ENCODE measurements at places on chromosomes 2 and 18. TPM values are rescaled to one million over a fixed set of nuclear protein-coding genes. Genes with fewer than 3 reads are reported as not detected.

GRCh38 chr2:59012234-59012633, 771.1 kb upstream of the FANCL start:
- H3K27me3 ChIP-seq, result no peaks in the 10 kb centered on the region
- no peak for DNase-seq
- H3K27ac ChIP-seq, result no peak overlapping the region
- no peaks in the 10 kb centered on the region for H3K36me3 ChIP-seq

DNA sequence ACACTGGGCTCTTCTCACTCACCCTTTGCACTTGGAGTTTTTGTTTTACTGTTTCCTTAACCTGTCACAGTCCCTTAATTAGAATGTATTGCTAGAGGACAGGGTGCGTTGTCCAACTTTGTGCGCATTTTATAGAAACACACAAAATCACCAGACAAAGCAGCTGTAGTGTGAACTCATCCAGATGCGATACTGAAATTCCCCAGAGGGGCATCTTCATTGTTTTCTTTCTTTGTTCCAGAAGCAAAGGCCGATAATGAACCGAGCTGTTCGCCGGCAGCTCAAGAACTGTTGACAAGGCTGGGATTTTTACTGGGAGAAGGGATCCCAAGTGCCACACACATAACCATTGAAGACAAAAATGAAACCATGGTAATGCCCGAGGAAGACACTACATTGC, 137.6 kb downstream of the WDSUB1 start:
- H3K4me3 ChIP-seq, result no peak overlapping the region
- H3K4me1 ChIP-seq, result peaks cover 9% of the 10 kb centered on the region
- no peak for DNase-seq
- H3K27me3 ChIP-seq, result peaks cover 29% of the 10 kb centered on the region

DNA sequence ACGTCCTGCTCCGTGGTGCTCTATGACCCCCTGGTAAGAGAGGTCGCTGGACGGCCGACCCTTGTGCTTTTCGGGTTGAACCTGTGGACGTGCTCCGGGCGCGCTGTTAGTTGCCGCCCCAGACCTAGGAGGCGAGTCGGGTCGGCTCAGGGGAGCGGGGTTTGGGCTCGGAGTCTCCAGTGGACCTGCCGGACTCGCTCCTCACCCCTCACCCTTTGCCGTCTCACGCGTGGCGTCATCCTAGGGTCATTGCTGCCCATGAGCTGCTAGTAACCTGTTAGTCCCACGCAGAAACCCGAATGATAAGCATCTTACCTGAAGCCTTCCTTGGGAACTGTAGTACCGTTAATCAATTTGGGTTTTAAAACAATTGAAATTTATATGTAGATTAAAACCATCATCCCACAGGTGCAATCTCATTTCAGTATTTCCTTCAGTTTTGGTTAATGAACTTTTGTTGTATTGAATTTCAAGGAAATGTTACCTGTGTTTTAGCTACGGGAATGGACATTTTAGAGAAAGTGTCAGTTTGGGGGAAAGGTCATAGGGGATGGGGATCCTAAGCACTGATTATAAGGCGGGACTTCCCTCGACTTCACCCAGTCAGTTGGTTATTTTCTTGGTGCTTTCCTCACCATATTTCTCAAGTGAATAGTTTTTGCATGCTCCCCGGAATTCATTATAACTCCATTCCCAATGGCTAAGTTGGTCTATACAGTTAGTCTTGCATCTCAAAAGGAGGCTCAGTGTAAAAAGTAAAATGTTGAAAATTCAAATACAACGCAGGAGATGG, 536 bp downstream of the ELP2 start:
- DNase-seq, result no peak
- no peaks in the 10 kb centered on the region for H3K27me3 ChIP-seq
- peak overlapping the region; percentile 94 for H3K27ac ChIP-seq
- peaks cover 56% of the 10 kb centered on the region for H3K4me1 ChIP-seq

IL1RL2 gene
- total RNA-seq, result not detected

DNA sequence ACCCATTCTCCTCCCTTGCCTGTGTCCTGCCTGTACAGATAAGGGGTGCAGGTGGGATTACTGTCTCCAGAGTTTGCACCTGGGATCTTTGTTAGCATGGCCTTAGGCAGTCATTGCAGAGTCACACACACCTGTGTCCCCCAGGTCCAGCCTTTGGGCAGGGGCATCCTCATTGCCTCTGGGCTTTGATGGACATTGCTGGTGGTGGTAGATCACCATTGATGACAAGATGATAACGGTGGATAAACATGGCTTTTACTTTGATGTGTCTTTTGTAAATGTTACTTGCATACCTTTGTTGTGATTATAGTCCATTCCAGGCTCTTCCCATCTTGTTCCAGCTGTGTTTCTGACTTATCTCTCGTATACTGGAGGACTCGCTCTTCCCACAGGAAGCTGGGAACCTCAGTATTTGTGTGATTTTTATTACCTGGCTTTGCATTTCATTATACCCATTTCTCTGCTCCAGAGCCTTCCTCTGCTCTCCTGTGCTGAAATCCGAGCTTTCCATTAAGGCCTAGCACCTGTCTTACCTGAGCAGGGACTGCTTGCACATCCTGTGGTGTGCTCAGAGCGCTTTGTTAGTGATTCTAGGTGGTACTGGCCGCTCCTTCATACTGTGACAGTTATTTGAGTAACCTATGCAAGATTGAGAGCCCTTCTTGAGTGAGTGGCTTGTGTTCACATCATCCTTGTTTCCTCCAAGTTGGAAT, 79.2 kb downstream of the PTPRM start:
- no peak overlapping the region for H3K4me3 ChIP-seq
- H3K4me1 ChIP-seq, result no peaks in the 10 kb centered on the region
- H3K27ac ChIP-seq, result no peak overlapping the region
- DNase-seq, result no peak
- H3K36me3 ChIP-seq, result no peaks in the 10 kb centered on the region

GRCh38 chr18:48161911-48162698, 231.6 kb upstream of the SMAD2 start:
- H3K4me3 ChIP-seq, result peak overlapping the region; percentile 44
- H3K4me1 ChIP-seq, result peaks cover 7% of the 10 kb centered on the region

DNA sequence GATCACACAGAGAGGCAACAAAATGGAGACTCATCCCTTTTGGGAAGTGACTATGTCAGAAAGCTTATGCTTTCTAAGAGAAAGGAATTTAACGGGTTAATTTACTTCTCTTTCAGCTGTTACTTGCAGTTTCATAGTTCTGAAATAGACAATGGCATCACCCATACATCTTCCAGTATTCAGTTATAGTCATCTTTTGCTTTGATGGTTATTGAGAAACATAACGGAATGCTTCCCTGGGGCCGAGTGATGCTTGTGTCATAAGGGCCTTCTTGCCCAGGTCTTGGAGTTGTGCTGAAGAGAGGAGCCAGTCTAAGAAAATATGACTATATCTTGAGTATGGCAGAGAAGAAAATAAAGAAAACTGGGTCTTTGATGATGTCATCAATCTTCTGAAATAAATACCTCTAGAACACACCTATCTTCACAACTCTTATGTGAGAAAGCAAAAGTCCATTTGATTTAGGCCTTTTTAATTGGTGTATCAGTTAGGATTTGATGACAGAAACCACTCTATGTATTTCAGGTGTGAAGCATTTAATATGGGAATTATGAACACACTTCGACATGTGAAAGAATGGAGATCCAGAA, 328.2 kb downstream of the LRRTM4 start:
- H3K27ac ChIP-seq, result no peak overlapping the region
- no peak for DNase-seq
- H3K4me1 ChIP-seq, result no peaks in the 10 kb centered on the region
- H3K27me3 ChIP-seq, result no peaks in the 10 kb centered on the region
- H3K4me3 ChIP-seq, result no peak overlapping the region

DNA sequence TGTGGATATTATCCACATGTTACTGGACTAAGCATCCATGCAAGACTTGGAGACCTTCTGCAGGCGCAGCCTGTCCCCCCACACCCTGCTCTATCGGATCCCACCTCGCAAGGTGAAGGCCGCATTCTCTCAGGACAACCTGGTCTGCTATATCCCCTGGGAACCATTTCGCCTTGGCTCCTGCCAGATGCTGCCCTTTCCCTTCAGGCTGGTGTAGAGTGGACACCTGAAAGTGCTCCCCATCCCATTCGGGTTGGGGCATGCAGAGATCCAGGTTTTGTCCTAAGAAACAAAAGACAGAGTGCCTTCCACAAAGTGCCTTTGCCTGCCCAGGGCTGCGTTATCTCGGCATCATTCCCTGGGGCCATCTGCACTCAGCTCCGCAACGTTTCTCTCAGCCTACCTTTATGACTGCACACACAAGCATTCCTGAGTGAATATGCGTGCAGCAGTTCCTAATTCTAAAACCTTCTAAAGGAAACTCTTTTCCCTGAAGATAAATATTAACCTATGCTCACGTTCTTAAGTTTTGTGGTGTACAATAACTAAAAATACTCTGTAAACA, 20.5 kb downstream of the FHL2 start:
- no peaks in the 10 kb centered on the region for H3K36me3 ChIP-seq
- H3K4me1 ChIP-seq, result peaks cover 15% of the 10 kb centered on the region
- H3K27ac ChIP-seq, result no peak overlapping the region

C2orf78 gene
- not detected for total RNA-seq

- H3K4me1 ChIP-seq, result no peaks in the 10 kb centered on the region
- no peak overlapping the region for H3K27ac ChIP-seq
- H3K4me3 ChIP-seq, result no peak overlapping the region
- H3K36me3 ChIP-seq, result no peaks in the 10 kb centered on the region
- DNase-seq, result no peak
- no peaks in the 10 kb centered on the region for H3K27me3 ChIP-seq
Observed at GRCh38 chr18:4292696-4293095, 162.4 kb downstream of the DLGAP1 start.

- DNase-seq, result no peak
- H3K27me3 ChIP-seq, result no peaks in the 10 kb centered on the region
- H3K4me3 ChIP-seq, result no peak overlapping the region
- H3K36me3 ChIP-seq, result no peaks in the 10 kb centered on the region
Observed at GRCh38 chr2:79860228-79861058, 347.6 kb downstream of the CTNNA2 start.

MC5R gene
- 0.12 TPM for total RNA-seq

- no peaks in the 10 kb centered on the region for H3K27me3 ChIP-seq
- no peak for DNase-seq
- H3K36me3 ChIP-seq, result peaks cover 12% of the 10 kb centered on the region
- H3K4me1 ChIP-seq, result peaks cover 24% of the 10 kb centered on the region
Observed at GRCh38 chr2:105321875-105322646, 7.5 kb downstream of the TGFBRAP1 start.

ALLC gene
- not detected for total RNA-seq

- no peak for DNase-seq
- peaks cover 5% of the 10 kb centered on the region for H3K36me3 ChIP-seq
- no peak overlapping the region for H3K4me3 ChIP-seq
- peaks cover 4% of the 10 kb centered on the region for H3K27me3 ChIP-seq
- peaks cover 14% of the 10 kb centered on the region for H3K4me1 ChIP-seq
- H3K27ac ChIP-seq, result no peak overlapping the region
Observed at GRCh38 chr2:61759005-61759404, 94.9 kb downstream of the FAM161A start.

ANKRD53 gene
- total RNA-seq, result not detected

PKDCC gene
- not detected for total RNA-seq

AGXT gene
- total RNA-seq, result not detected

GRCh38 chr2:168243061-168243460, 4.3 kb downstream of the STK39 start:
- H3K27me3 ChIP-seq, result no peaks in the 10 kb centered on the region
- no peak overlapping the region for H3K27ac ChIP-seq
- DNase-seq, result no peak
- peaks cover 31% of the 10 kb centered on the region for H3K4me1 ChIP-seq
- peaks cover 15% of the 10 kb centered on the region for H3K36me3 ChIP-seq

CIB4 gene
- not detected for total RNA-seq

DNA sequence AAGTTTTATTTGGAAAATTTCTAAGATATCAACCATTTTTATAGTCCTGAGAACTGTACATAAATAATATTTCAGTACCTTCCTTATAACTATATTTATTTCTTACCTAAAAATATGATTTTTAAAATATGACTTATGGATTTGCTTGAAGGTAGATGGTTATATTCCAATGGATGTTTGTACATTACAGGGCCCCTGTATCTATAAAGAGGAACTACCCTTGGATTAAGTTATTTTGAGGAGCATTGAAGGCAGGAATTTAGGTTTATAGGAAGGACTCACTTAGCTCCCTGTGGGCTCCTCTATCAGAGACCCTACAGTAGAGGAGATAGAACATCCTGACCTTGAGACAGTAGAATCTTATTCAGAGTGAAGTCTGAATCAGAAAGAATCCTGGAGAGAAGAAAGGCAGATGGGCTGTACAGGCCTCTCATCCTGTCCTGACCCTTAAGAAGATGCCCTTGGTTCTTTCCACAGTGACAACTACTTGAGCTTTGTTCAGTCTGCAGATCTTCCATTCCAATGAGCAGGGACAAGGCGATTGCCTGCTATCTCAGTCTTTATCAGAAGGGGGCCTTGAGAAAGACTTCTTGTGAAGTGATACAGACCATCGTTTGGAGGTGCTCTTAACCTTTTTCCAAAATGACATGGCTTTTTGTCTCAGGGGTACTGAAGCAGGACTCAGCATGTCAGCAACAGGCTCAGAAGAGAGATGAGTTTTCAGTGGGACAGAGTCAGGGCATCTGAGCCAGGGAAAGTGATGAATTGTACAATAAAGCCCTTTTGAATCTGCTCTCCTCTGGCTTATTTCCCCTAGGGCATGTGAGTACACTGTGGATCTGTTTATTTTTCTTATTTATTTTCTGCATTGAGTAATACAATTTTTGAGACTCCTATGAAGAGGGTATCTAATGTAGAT, 20.9 kb downstream of the OXER1 start:
- peaks cover 2% of the 10 kb centered on the region for H3K4me1 ChIP-seq
- no peak overlapping the region for H3K4me3 ChIP-seq
- DNase-seq, result no peak
- no peak overlapping the region for H3K27ac ChIP-seq
- H3K36me3 ChIP-seq, result peaks cover 25% of the 10 kb centered on the region
- no peaks in the 10 kb centered on the region for H3K27me3 ChIP-seq

GRCh38 chr18:29969876-29970275, 1072.7 kb downstream of the DSC3 start:
- no peak overlapping the region for H3K27ac ChIP-seq
- H3K4me3 ChIP-seq, result no peak overlapping the region
- no peaks in the 10 kb centered on the region for H3K4me1 ChIP-seq
- DNase-seq, result no peak

- DNase-seq, result no peak
- H3K4me1 ChIP-seq, result peaks cover 12% of the 10 kb centered on the region
- no peak overlapping the region for H3K27ac ChIP-seq
Observed at GRCh38 chr2:201344663-201345366, 12.3 kb downstream of the FLACC1 start.

DNA sequence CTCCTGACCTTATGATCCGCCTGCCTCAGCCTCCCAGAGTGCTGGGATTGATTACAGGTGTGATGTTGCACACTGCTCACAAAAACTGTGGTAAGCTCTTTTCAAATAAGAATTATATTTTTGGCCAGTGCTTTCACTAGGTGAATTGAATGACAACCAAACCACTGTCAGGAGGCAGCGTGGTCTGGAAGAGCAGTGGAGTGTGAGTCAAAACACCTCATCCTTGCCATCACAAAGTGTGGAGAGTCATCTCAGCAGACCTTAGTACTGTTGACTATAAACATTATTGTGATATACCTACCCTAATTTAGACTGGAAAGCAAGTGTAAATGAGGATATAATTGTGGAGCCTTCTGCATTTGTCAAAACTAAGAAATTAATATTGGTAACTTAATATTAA, 61.3 kb downstream of the UBE2E3 start:
- H3K4me1 ChIP-seq, result peaks cover 27% of the 10 kb centered on the region
- H3K27me3 ChIP-seq, result no peaks in the 10 kb centered on the region
- DNase-seq, result peak; percentile 55
- no peak overlapping the region for H3K27ac ChIP-seq
- H3K36me3 ChIP-seq, result peaks cover 2% of the 10 kb centered on the region
- no peak overlapping the region for H3K4me3 ChIP-seq

Data from activated CD8-positive, alpha-beta memory T cell treated with anti-CD3 and anti-CD28 coated beads, Interleukin-2, amount 10 ng/mL, durations not matched to agents 7 days and 5 days (primary cell).